ENCODE measurements at places on chromosomes 4 and X.

DNA sequence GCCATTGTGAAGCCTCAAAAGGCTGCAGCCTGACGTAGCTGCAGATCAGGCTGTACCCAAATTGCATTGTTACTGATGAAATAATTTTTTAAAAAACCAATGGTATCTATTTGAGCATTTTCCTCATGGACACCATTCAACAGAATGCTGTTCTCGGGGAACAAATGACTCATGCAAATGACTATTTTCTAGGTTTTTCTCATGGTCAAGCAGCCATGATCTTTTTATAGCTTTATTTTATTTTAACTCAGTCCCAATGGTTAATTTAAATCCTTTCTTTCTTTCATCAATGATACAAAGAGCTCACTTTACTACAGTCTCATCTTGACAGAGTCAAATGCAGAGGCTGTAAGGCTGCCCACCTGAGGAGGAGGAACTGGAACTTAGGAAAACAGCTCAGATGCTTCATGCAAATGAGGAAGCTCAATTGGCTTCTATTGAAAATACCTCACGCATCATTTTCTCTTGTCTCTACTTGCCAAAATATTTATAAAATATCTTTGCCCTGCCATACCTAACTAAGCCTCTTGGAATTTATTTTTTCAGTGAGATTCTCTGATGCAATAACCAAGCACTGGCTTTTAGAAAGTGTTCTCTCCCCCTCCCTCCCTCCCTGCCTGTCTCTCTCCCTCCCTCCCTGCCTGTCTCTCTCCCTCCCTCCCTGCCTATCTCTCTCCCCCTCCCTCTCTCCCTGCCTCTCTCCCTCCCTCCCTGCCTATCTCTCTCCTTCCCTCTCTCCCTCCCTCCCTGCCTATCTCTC is 81.0 kb downstream of the SORBS2 start:
- no peak for DNase-seq

GRCh38 chr4:185323606-185324005 is 72.1 kb downstream of the LRP2BP start:
- no peak for DNase-seq

GRCh38 chrX:40120838-40121580 is 23.3 kb upstream of the BCOR start:
- DNase-seq = no peak

DNA sequence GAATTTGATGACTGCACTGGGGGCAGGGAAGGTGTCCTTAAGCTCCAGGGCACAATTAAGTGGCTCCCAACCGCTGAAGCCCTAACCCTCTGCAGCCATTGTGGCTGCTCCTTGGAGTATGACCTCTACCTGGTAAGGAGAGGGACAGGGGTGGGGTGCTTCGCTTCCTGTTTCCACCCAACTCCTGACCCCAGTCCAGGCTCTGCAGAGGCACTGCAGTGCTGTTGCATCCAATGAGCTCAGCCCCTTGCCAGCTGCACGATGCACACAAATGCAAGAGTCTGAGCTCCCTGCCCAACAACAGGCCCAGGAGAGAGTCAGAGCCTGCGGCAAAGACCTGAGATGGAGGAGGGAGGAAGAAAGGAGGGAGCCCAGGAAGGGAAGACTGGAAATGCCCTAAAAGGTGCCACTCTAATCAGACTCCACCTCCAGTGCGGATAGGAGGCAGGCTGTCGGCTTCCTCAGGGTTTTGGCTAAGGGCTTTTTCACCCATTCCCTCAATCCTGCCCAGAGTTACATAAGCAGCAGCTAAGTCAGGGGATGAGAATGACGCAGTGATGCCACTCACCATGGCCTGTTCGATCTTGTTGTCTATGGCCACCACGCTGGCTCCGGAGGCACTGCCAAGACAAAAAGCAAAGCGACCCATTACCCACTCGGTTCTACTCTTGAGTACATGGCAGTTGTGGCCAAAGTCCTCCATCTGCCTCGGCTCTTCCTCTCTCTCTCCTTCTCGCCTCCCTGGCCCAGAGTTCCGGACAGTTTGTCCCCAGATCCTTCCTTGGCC is 60.1 kb downstream of the TSC22D3 start:
- DNase-seq = no peak

- no peak for DNase-seq
Observed at GRCh38 chr4:7557456-7557855, 122.7 kb upstream of the PSAPL1 start.

DNA sequence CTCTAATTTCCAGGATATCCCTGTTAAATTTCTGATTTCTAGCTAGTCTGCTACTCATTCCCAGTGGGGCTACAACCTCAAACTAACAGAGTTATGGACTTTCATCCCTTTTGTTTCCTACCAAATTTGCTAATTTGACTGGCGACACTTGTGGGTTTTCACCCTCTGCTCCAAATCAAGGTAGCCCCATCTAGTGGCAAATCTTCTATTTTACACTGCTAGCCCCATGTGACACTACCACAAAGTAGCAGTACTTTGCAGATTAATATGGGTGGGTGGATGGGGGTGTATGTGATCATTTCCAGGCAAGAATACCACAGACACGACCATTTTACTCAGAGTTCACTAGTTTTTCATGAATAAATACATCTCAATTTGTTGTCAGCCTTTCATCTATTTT is 150.3 kb downstream of the MSL3 start:
- no peak for DNase-seq

DNA sequence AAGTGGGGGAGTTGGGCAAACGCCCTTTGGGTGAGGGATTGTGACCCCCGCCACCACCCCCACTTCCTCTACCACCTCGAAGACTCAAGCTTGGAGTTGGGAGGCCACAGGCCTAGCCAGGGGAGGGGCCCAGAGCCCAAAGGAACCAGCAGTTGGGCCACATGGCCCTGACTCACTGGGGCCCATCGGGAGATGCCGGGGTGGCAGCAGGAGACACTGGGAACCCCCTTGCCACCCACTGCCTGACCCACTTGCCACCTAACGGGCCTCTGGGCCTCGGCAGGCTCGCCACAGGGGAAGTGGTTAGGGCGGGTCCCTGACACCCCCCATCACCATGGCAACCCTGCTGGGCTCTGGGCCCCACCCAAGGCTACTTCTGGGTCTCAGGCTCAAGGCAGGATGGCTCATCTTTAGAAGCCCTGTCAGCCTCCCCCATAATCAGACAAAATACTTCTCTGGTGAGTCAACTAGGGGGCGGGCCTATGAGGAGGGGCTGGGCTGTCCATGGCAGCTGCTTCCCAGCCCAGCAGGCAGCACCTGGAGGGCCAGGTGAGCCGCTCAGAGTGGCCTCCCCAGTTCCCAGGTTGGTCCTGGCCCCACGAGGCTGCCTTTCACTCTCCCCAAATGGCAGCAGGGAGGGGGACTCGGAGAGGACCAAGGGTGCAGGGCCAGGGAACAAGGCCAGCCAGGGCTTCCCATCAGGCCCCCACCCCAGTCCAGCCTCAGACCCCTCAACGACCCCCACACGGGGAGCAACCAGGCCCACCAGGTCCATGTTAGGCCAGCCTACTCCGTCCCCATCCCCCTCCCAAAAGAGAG is 5.6 kb downstream of the FLNA start:
- no peak for DNase-seq

DNA sequence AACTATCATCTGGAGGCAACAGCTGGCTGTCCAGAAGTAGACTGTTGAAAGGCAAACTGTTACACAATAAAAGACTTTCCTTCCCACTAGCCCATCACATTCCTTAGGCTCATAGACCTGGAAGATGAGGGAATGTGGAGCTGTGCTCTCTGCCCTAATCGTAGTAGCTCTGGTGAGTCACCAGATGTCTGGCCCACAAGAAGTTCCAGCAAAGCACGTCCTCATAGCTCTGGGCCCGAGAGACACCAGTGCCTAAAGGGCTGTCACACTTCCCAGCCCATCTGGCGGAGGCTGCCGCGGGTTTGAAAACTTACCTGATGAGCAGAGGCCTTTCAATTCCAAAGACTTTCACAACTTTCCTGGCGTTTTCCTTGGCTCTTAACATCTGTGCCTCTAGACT is 81.7 kb upstream of the STOX2 start:
- DNase-seq = no peak

DNA sequence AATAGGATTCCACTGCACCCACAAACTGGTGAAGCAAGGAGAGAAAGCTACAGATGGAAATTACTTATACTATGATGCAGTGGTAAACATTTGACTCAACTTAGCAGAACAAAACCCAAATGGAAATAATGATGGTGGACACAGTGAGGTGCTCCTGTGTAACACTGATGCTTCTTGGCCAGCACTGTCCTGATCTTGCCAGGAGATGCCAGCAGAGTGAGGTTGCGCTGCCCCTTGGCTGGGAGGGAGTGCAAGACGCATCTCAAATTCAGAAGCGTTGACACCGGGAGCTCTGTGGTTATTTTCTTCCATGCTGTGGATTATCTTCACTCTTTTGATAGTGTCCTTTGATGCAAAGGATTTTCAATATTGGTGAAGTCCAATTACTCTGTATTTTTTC is 22.0 kb upstream of the ARSH start:
- DNase-seq = no peak

DNA sequence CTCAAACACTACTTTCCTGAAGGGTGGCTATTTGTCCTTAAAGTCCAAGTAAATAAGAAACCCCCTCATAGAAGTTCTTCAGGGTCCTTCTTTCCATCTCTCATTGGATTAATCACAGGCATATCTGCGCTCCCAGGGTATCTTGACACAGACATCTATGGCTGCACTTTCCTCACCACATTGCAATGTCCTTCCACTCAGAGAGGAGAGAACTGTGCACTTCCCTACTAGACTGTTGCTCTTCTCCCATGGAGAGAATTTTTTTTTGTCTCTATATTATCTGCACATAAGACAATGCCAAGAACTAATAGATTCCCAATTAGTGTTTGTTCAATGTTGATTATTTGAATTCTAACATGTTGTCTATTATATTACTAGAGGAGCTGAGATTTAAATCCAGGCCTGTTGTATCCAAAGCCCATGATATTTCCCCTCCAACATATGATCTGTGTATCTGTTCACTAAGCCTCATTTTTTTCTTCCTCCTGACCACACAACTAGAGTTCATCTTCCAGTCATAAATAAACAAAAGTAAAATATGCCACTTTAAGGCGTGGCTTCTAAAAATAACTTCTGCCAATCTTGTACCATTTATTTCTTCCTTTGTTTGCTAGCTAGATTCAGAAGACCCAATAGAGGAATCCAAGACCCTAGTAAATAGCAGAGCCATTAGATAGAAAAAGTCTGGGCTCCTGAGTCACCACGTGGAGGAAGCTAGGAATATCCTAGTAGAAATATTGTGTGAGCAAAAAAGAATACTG is 61.5 kb upstream of the FAM241A start:
- DNase-seq = no peak

DNA sequence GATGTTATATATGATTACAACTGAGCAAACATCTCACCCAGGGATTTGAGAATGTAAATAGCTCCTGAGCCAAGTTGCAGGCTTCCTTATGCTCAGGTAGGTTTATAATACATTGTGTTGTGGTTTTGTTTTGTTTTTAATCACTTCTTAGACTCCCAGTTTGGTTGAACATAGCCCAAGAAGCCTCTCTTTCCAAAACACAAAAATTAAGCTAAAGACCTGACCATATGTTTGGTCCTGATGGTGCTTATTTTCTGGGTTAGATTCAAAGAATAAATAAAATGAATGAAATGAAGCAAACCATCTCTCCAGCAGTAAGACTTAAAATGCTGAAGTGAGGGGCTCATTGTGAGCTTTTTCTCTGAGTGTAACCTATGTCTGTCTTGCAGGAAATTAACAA is 93.5 kb downstream of the GRXCR1 start:
- DNase-seq = no peak

GRCh38 chr4:30802622-30803323 is 82.6 kb downstream of the PCDH7 start:
- no peak for DNase-seq

DNA sequence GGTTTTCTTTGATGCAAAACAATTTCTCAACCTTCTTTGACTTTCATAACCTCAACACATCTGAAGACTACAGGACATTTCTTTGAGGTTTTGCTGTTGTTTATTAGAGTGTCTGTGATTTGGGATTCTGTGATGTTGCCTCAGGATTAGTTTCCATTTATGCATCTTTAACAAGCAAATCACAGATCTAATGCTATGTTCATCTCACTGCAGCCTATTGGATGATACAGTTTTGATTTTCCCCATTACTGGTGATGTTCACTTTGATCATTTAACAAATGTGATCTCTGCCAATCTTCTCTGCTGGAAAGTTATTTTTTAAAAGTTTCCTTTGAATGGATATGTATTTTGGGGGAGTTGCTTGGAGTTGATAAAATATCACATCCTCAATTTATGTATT is 624.9 kb upstream of the HS3ST1 start:
- DNase-seq = no peak

DNA sequence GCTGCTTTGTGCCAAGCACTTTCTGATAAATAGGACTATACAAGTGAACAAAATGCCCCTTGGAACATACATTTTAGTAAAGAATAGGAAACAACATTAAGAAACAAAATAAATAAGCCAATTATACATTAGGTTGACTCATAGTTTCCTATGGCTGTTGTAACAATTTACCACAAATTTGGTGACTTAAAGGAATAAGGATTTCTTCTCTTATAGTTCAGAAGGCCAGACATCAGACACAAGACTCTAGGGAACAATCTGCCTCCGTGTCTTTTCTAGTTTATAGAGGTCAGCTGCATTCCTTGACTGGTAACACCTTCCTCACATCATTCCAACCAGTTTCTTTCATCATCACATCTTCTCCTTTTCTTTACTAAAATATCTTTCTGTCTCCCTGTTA is 235.9 kb upstream of the PCDH18 start:
- DNase-seq = no peak

DNA sequence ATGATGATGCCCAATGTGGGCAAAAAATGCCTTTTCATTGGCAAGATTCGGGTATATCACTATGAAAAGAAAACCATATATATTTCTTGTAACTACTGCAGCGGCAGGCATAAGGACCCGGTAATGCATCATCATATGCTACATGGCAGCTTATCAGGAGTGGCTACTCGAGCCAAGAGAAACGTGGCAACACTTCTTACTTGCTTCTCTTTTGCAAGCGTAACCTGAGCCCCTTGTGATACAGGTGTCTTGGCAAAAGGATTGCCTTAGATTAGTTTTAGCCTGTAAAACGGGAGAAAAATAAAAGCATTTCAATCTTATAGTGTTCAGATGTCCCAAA is 280.3 kb downstream of the SPRY1 start:
- peak; percentile 58 for DNase-seq

DNA sequence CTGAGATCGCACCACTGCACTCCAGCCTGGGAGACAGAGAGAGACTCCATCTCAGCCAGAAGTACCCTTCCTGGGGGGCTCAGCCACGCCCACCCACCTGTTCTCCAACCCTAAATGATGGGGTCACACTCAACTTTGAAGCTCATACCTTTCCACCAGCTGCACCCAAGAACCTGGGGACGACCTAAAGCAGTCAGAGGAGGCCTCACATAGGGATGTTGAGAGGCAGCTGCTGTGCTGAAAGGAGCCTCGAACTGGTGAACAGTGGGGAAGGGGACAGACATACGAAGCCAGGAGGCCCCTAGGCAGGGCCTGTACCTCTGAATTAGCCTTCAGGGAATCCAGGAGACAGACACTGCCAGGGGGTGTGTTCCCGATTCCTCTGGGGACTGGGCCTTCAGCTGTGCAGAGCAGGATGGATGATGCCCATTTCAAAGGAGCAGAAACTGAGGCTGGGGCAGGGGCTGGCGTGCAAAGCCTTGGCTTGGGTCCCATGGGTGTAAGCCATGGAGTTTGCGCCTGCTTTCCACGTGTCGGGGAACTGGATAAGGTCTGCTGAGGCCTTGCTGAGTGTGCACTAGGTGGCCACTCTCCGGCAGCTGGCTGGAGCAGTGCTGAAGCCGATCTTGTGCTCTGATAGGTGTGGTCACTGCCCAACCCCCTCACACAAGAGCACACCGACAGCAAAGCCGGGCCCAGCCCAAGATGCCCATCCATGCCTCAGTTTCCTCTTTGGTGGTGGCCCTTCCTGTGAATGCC is 130.8 kb downstream of the CPZ start:
- no peak for DNase-seq
